Heart left ventricle (tissue), 16 donors: ENCODE measurements at places on chromosomes 4 and X. TPM values are rescaled to one million over a fixed set of nuclear protein-coding genes. Genes with fewer than 3 reads are reported as not detected.

GRCh38 chr4:2698951-2699505 lies 57.1 kb downstream of the TNIP2 start:
- H3K27ac ChIP-seq: no peak overlapping the region
- peaks cover 96% of the 10 kb centered on the region for H3K36me3 ChIP-seq
- no peak overlapping the region for H3K4me3 ChIP-seq
- no peak for DNase-seq
- H3K27me3 ChIP-seq: no peaks in the 10 kb centered on the region

The F8A3 gene
- 8.1 TPM for total RNA-seq

The CCSER1 gene
- 5.0 TPM for total RNA-seq

The CPLX1 gene
- total RNA-seq: 4.0 TPM

- no peaks in the 10 kb centered on the region for H3K4me1 ChIP-seq
- DNase-seq: no peak
- no peaks in the 10 kb centered on the region for H3K27me3 ChIP-seq
- no peak overlapping the region for H3K27ac ChIP-seq
- no peaks in the 10 kb centered on the region for H3K36me3 ChIP-seq
Observed at GRCh38 chr4:43564107-43564506, 671.6 kb downstream of the GRXCR1 start.

DNA sequence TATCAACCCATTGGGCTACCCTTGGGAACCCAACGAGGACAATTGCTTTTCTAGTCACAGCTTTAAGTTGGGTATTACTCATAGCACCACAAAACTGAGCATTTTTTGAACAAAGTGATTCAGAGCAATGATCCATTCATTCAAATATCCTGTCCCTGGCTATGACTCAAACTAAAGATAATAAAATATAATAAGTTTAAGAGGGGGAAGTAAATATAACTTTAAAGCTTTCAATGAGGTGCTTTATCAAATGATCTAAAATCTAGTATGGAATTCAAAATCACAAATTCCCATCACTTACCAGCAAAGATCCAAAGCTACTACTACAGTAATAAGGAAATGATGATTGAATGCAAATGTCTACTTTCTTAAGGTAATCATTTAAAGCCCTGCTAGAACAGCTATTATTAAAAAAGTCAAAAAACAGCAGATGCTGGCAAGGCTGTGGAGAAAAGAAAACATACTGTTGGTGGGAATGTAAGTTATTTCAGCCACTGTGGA lies 39.8 kb upstream of the S100G start:
- no peaks in the 10 kb centered on the region for H3K27me3 ChIP-seq
- H3K27ac ChIP-seq: no peak overlapping the region
- no peaks in the 10 kb centered on the region for H3K36me3 ChIP-seq
- DNase-seq: no peak

The GABRQ gene
- not detected for total RNA-seq

DNA sequence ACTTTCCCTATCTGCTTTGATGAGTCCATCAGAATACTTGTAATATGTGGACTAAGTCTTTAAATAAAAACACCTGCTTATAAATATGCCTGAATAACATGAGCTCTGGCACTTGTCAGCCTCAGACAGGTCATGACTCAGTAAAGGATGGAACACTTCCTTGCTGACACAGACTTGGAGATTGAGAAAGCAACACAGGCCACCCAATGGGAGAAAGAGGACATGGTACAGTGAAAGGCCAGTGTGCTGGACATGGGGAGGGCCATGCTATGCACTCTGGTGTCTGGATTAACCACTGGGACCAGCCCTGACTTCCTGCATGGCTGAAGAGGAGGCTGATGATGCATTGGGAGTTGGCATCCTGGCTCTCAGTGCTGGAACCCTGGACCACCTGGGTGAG lies 149.5 kb downstream of the DHRSX start:
- no peak overlapping the region for H3K4me3 ChIP-seq
- DNase-seq: no peak

DNA sequence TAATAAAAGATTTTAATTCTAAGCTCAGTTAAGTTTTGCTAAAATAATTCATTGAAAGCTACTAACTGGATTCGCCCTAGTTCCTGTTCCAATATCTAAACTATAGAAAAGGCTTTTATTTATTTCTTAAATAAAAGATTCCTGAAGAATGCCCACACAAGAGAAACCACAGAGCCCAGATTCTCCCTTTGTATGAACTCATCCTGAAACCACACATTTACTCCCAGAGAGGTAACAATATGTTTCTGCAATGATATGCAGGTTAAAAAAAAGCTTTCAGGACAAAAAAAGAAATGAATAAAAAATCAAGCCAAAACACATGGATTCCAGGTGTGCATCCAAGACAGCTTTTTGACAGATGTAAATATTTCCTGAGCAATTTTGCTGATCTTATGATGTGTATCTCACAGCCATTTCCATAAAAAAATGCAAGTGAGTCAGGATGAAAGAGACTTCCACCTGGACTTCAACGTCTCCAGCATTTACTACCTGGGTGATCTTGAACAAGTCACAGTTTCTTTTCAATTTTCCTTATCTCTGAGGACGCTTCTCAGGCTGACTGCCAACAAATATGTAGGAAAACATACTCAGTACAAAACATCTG lies 234.4 kb upstream of the FAT1 start:
- no peaks in the 10 kb centered on the region for H3K4me1 ChIP-seq
- H3K27me3 ChIP-seq: no peaks in the 10 kb centered on the region
- no peak overlapping the region for H3K4me3 ChIP-seq
- DNase-seq: no peak

- no peaks in the 10 kb centered on the region for H3K4me1 ChIP-seq
- no peak overlapping the region for H3K27ac ChIP-seq
- no peak for DNase-seq
- no peaks in the 10 kb centered on the region for H3K27me3 ChIP-seq
Observed at GRCh38 chrX:133726211-133726630, 259.2 kb downstream of the GPC3 start.

DNA sequence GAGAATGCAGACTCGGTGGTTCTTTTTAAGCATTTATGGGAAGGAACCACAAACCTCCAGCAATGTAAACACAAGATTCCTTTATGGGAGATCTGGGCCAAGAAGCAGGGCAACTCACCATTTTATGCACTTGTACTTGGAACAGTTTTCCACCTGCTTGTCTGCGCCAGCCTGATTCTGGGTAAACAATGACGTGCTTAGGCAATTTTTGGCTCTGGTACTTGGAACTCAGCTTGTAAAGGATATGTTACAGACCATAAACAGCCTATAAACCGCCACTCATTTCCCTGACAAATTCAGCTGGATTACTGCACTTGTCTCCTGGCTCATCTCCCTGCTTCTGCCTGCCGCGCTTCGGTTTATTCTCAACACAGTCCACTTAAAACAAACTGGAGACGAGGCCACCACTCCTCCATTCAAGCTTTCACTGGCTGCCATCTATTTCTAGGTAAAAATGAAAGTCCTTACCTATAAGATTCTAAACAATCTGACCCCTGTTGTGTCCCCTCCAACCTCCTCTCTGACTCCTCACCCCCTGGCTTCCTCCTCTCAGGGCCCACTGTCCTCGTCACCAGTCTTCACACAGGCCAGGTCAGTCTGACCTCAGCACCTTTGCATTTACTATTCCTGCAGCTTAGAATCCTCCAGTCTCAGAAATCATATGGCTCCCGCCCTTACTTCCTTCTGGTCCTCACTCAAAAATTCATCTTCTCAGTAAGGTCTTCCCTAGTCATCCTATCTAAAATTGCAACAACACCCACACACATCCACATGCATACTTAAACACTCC lies 205.9 kb upstream of the GALNT7 start:
- H3K4me1 ChIP-seq: no peaks in the 10 kb centered on the region
- no peak overlapping the region for H3K4me3 ChIP-seq
- H3K27me3 ChIP-seq: no peaks in the 10 kb centered on the region
- H3K27ac ChIP-seq: no peak overlapping the region
- no peak for DNase-seq

DNA sequence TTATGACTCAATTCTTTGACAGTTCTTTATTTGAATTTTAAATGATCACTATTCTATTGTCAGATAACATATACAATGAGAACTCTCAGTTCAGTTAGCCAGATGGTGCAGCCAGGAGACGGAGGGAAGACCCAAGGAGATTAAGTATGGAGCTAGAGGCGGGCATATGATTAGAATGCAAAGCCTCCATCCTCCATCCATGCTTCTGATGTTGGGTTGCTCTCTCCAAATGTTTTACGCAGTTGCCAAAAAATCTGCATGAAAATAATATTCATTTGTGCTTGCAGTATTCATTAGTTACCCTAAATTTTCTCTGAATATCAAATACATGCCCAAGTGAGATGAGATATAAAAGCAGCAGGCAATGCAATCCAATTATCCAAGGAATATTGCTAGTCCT lies 874.8 kb downstream of the C4orf33 start:
- H3K4me1 ChIP-seq: no peaks in the 10 kb centered on the region
- no peaks in the 10 kb centered on the region for H3K36me3 ChIP-seq
- H3K27ac ChIP-seq: no peak overlapping the region
- DNase-seq: no peak
- no peak overlapping the region for H3K4me3 ChIP-seq
- no peaks in the 10 kb centered on the region for H3K27me3 ChIP-seq

- H3K27ac ChIP-seq: no peak overlapping the region
- DNase-seq: no peak
- H3K4me3 ChIP-seq: no peak overlapping the region
- H3K36me3 ChIP-seq: no peaks in the 10 kb centered on the region
- H3K27me3 ChIP-seq: no peaks in the 10 kb centered on the region
- no peaks in the 10 kb centered on the region for H3K4me1 ChIP-seq
Observed at GRCh38 chr4:122508083-122508482, 51.6 kb upstream of the IL2 start.

DNA sequence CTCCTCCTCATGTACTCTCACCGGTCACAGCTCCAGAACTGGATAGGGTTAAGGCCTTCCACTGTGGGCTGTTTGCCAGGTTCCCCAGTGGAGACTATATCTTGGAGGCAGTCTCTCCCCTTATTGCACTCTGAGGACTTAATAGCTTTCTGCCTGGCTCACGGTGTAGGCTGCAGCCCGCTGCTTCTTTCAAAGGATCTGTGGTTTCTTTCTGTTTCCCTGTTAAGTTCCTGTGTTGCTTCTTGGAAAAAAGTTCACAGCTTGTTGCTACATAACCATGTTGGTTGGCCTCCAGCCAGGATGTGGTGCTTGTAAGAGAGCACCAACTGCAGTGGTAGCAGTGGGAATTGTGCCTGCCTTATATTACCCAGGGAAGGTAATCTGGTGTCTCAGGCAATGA lies 24.9 kb upstream of the ZDHHC15 start:
- H3K27ac ChIP-seq: no peak overlapping the region
- H3K4me1 ChIP-seq: peaks cover 4% of the 10 kb centered on the region
- no peak overlapping the region for H3K4me3 ChIP-seq
- no peaks in the 10 kb centered on the region for H3K36me3 ChIP-seq
- peak; percentile 82 for DNase-seq
- no peaks in the 10 kb centered on the region for H3K27me3 ChIP-seq

GRCh38 chr4:13547485-13548041 lies 3.3 kb upstream of the NKX3-2 start:
- H3K4me1 ChIP-seq: peaks cover 31% of the 10 kb centered on the region
- H3K36me3 ChIP-seq: no peaks in the 10 kb centered on the region
- no peak for DNase-seq
- H3K27ac ChIP-seq: no peak overlapping the region

GRCh38 chr4:48954314-48954713 lies 31.8 kb upstream of the CWH43 start:
- no peak for DNase-seq
- no peak overlapping the region for H3K4me3 ChIP-seq
- no peaks in the 10 kb centered on the region for H3K36me3 ChIP-seq
- H3K27ac ChIP-seq: no peak overlapping the region

DNA sequence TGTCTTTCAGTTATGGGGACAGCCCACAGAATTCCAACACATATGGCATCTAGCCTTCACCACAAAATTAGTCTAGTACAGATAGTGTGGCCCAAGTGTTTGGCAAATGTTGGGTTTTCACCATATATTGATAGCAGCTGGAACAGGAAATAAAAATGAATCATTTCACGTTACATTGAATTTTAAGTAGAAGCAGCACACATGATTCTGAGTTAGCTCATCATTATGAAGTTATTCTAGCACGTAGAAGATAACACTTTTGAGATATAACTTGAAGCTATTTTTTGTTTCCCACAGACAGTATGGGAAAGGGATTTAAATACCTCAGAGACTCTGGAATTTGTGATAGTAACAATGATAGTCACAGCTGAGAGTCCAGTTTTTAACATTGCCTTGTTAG lies 118.7 kb downstream of the FAT4 start:
- peak overlapping the region; percentile 7 for H3K27ac ChIP-seq
- no peak overlapping the region for H3K4me3 ChIP-seq
- DNase-seq: no peak
- H3K27me3 ChIP-seq: no peaks in the 10 kb centered on the region
- H3K4me1 ChIP-seq: peaks cover 18% of the 10 kb centered on the region

DNA sequence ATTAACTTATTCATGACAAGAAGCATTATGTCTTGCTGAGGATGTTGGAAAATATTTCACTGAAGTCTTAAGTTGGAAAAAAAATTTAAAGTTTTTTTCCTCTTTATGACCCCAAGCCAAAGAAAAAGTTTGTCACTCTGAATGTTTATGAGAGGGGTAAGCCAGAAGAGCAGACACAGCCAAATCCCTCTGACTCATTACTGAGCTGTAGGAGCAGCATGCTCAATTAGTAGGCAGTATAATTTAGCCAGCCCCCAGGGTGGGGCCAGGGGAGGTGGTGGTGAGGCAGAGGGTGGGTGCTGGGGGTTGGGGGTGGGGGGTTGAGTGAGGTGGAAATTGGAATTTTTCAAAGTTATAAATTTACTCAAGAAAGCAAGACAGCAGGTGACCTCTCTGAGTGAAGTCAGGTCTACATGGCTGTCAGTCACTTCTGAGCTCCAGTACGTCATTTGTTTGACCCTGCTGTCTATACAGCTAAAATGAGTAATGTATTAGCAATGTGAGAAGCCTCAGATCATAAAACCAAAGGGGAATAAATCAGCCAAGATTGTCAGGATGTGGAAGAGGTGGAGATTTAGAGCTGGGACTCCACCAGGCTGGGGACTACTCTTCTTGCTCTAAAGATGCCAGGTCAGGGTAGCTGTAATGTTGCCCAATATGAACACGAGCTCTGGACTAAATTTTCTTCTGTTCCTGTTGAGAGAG lies 98.8 kb upstream of the NDP start:
- no peak overlapping the region for H3K27ac ChIP-seq
- no peaks in the 10 kb centered on the region for H3K27me3 ChIP-seq
- H3K4me3 ChIP-seq: no peak overlapping the region
- no peak for DNase-seq
- no peaks in the 10 kb centered on the region for H3K4me1 ChIP-seq

GRCh38 chrX:109533631-109534030 lies 3.0 kb upstream of the NXT2 start:
- H3K27ac ChIP-seq: no peak overlapping the region
- H3K4me1 ChIP-seq: no peaks in the 10 kb centered on the region
- no peak for DNase-seq
- H3K4me3 ChIP-seq: no peak overlapping the region

GRCh38 chr4:115272185-115272584 lies 158.8 kb upstream of the NDST4 start:
- no peak for DNase-seq
- no peaks in the 10 kb centered on the region for H3K36me3 ChIP-seq
- no peaks in the 10 kb centered on the region for H3K4me1 ChIP-seq

GRCh38 chrX:1306909-1307625 lies 29.5 kb upstream of the IL3RA start:
- no peak for DNase-seq
- H3K36me3 ChIP-seq: no peaks in the 10 kb centered on the region
- no peaks in the 10 kb centered on the region for H3K4me1 ChIP-seq
- no peaks in the 10 kb centered on the region for H3K27me3 ChIP-seq
